ENCODE measurements at places on chromosomes 2 and 18.

DNA sequence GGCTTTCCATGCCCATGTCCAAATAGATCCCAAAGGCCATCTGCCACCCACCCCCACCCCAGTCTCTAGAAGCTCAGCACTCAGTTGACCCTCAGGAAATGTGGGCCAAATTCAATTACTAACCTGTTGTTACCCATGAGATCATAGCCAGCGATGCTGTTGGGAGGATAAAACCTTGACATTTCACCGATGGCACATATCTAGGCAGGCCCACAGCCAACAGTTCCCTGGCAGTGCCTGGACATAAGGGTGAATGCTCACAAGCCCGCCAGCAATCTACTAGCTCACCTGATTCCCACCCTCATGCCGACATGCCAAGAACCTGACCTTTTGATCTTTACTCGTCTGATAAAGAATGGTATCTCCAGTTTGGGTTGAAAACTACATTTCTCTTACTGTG lies 11.8 kb upstream of the ACOXL start:
- no peak for DNase-seq

GRCh38 chr18:46068763-46069162 lies 3.3 kb downstream of the PSTPIP2 start:
- DNase-seq = no peak

DNA sequence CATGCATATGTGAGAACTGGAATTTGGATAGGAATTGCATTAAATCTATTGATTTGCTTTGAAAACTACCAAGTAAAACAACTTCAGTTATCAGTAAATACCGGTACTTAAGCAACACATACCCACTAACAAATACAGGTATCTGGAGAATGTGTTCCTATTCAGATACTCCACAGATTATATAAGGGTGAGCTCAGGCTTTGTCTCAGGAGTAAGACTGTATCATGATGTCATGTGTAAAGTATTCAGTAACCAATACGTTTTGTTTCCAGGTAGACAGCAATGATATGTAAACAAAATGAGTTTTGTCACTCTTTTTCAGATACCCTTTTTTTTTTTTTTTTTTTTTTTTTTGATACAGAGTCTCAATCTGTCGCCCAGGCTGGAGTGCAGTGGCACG lies 74.8 kb downstream of the DSC3 start:
- no peak for DNase-seq

- DNase-seq = no peak
Observed at GRCh38 chr18:70428439-70428838, 139.6 kb downstream of the SOCS6 start.

GRCh38 chr2:175571078-175571653 lies 389.7 kb upstream of the ATP5MC3 start:
- DNase-seq = peak; percentile 16

DNA sequence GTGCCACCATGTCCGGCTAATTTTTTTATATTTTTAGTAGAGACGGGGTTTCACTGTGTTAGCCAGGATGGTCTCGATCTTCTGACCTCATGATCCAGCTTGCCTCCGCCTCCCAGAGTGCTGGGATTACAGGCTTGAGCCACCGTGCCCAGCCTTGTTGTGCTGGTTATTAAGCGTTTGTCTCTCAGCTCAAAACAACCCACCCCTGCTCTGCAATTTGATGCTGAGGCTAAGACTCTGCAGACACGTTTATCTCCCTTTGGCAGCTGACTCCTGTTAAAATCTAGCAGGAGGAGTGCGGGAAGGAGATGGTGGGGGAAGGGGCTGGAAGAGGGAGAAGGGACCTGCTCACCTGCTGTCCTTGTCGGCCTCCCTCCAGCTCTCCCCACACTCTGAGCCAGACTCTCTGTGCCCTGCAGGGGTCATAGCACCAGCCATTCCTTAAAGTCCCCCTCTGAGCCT lies 29.9 kb upstream of the IMPA2 start:
- no peak for DNase-seq

DNA sequence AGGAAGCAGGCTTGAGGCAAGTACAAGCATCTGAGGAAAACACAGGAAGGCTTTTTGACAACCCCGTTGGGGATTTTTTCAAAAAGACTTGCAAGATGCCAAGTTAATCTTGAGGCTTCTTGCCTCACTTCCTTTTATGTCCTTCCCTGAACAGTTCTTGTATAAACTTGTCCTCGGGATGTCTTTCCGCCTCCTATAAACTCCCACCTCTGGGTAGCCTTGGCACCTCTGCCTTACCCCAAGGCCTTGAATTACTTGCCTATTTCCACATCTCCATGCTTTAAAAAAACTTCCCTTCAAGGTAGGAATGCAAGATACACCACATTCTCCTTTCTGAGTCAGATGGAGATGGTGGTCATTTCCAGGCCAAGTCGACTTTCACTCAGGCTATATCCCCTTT lies 106.4 kb upstream of the RBBP8 start:
- peak; percentile 91 for DNase-seq

DNA sequence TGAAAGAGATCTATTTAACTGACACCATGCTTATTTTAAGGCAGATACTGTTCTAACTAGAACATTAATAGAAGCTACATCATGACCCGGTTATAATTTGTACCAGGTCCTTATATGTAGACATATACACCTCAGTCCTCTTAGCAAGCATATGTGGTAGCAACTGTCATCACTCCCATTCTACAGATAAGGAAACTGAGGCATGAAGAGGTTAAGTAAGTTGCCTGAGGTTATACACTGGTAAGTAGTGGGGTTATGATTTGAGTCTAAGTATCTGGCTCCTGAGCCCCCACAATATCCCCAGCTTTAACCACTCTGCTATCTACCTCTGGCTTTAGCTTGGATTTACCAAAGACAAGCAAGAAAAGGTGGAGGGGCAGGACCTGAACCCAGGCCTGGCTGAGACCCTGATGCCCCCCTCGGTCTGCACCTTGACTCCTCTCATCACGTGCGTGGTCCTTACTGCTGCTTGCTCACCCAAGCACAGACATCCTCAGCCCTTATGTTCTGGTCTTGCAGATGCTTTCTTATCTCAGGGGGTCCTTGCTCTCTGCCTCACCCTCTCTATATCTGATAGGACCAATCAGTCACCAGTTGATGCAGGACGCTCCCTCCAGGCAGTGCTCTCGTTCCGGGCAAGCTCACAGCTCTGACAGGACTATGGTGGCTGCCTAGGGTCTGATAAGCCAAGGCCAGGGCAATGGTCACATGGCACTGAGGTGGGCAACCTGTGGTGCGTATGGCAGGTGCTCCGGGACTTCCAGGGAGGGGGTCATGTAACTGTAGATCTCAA lies 4.0 kb downstream of the DYSF start:
- no peak for DNase-seq
